Kidney epithelial cell (primary cell): ENCODE measurements at places on chromosomes 5 and 9. TPM values are rescaled to one million over a fixed set of nuclear protein-coding genes. Genes with fewer than 3 reads are reported as not detected.

The CD14 gene
- 0.29 and 1.9 TPM in 2 replicates for total RNA-seq

The TMEM171 gene
- total RNA-seq = 2.9 and 3.0 TPM in 2 replicates

The CAMK4 gene
- 0.62 and 0.75 TPM in 2 replicates for total RNA-seq

The ADAMTSL1 gene
- 0.08 and 0.62 TPM in 2 replicates for total RNA-seq
